ENCODE measurements at places on chromosomes 3 and 15.
A peak's percentile ranks its signal among the peaks of the same experiment; 100 is the strongest.

- DNase-seq: no peak
These were observed 111.0 kb upstream of the TRPM1 start for GRCh38 chr15:31212326-31213080.

DNA sequence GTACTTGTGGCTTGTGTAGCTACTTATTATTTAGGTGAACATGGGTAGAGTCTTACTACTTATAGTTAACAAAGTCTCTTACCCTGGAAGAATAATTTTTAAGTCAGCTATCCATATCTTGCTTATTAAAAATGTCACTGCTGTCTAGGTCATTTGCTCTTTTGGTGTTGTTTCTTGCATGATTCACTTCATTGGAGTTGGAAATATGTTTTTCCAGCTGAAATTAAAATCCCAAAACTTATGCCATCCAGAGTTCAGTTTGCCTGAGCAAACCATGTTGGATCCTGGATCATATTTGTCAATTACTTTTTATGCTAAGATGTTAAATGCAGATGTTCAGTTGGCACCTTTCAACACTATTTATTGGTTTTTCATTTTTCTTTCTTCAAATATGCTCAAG is 421.0 kb upstream of the RBMS3 start:
- no peak for DNase-seq

GRCh38 chr15:45326741-45327140 is 51.6 kb downstream of the GATM start:
- DNase-seq: no peak

- DNase-seq: no peak
These were observed 330.6 kb upstream of the EPHA6 start for GRCh38 chr3:96483781-96484180.

DNA sequence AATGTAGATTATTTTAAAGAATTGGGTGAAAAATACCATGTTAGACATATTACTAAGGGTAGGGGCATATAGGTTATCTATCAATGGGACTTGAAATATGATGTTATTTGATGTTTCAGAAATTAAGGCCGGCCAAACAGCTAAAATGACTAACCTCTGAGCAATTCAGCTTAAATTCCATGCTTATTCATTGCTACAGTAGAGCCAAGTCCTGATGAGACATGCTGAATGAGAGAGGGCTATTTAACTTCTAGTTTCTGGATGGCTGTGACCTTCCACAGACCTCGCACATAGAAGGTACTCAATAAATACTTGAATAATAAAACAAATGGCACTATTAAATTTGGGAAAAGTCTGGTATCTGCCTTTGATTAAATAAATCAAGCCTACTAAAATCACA is 175.6 kb upstream of the WNT5A start:
- DNase-seq: peak; percentile 18

- DNase-seq: no peak
These were observed 26.8 kb downstream of the RPN1 start for GRCh38 chr3:128623762-128624176.

Data from GM04503 (cell line).